ENCODE measurements at places on chromosomes 11 and 22. TPM values are rescaled to one million over a fixed set of nuclear protein-coding genes. Genes with fewer than 3 reads are reported as not detected.

GRCh38 chr22:47355776-47356510, 593.5 kb downstream of the TBC1D22A start:
- no peak for DNase-seq

DNA sequence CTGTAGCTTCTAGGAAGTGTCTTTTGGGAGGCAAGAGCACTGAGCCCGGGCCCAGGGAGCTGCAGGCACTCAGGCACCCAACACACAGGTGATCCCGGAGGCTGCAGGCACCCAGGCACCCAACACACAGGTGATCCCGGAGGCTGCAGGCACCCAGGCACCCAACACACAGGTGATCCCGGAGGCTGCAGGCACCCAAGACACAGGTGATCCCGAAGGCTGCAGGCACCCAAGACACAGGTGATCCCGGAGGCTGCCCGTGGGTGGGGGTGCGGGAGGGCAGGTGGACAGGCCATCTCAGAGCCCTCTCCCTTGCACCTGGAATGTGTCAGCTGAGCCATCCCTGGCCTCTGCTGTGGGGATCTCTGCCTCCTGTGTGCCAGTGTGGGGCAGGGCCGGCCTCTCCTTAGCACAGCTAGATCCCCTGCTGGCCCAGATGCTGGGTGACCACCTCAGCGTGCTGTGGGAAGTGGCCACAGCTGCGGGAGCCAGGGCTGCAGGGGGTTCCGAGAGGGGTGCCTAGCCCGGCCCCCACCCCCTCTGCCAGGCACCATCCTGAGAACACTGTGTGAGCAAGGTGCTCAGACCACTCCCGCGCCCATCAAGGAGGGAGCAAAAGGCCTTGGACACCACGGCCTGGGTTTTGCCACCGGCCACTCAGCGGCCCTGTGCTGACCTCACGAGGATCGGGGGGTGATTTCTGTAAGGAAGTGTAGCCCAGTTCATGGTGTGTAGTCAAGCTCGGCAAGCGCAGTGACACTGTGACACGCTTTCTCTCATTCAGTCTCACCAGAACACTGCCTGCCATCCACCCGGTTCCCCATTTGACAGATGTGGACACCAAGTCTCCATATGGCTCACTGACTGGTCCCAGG, 14.2 kb downstream of the MRGPRG start:
- DNase-seq, result no peak

- DNase-seq, result no peak
Observed at GRCh38 chr22:45937960-45938359, 39.0 kb downstream of the WNT7B start.

DNA sequence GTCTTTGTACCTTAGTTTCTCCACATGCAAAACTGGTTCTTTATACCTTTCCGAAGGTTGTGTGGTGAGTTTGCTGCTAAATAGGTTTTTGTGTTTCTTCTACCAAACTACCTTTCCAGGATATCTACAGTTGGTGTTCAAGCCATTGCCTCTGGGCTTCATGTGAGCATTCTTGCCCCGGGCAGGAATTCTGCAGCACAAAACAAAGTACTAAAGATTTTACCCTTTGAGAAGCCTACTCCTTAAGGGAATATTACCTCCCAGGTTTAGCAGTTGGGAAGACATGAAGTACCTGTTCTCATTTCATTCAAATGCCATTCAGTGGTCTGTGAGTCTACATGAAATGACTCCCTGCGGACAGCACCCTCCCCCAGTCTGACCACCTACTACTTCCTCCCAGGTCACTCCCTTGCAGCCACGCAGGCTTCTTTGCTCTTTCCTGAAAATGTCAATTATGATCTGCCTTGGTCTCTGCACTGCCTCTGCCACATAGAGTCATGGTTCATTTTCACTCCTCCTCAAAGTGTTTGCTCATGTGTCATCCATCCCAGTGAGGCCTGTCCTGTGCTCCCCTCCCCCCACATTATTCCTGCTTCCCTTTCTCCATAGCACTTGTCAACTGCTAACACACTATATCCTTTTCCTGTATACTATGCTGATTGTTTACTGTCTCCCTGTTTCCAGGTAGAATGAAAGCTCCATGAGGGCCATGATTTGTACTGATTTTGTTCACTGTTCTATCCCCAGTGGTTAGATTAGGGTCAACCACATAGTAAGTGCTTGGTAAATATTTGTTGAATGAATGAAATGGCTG, 36.9 kb downstream of the PACS1 start:
- DNase-seq, result peak; percentile 59

- DNase-seq, result peak; percentile 42
Observed at GRCh38 chr11:1640076-1640946, 10.7 kb downstream of the KRTAP5-5 start.

DNA sequence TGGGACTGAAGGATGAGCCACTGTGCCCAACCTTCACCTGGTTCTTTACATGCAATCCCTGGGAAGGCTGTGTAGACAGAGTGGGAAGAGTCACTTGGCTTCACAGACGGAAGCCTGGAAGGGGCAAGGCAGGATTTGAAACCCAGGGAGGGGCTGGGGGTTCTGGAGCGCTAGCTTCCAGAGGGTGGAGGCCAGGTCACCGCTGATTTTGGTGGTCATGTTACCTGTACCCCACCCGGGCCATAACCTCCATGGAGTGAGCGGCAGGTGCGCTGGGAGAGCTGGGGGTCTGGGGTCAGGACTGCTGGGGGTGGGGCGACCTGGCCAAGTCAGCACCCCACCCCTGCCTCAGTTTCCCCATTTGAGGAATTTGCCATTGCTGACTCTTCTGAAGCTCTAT, 38.3 kb downstream of the PDGFB start:
- no peak for DNase-seq

GRCh38 chr22:23210428-23211170, 30.3 kb downstream of the BCR start:
- DNase-seq, result no peak

- no peak for DNase-seq
Observed at GRCh38 chr11:30171661-30172060, 59.2 kb upstream of the FSHB start.

DNA sequence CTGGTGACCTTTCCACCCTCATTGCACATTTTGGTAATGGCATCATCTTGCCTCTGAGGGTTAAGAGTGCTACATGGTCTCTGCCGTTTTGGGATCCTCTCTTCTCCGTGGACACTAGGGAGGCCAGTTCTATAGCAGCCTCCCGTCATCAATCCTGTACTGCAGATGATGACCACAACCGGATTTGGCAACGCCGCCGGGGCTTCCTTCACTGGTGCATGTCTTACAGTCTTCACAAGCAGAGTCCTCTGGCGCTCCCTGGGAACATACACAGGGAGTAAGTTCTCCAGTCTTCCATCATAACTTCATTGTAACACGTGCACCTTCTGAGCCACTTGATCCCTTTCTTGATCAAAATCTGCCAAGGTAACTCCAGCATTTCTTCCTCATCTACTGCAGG, 69.0 kb upstream of the SLC22A12 start:
- DNase-seq, result no peak

DNA sequence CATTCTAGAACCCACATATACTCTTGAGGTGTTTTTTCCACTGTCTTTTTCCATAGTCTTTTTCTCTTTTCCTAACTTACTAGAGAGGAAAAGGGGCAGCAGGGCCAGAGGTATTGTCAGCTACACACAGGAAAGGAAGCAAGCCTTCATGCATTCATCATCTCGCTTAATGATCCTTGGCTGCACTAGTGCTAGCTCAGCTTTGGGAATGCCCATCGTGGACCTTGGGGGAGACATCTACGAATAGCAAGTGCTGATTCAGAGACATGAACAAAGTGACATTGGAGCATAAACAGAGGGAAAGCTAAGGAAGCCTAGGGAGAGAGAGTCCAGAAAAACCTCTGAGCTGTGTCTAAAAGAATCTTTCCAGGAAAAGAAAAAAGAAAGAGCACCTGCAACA, 466.3 kb upstream of the ARHGAP42 start:
- no peak for DNase-seq

DNA sequence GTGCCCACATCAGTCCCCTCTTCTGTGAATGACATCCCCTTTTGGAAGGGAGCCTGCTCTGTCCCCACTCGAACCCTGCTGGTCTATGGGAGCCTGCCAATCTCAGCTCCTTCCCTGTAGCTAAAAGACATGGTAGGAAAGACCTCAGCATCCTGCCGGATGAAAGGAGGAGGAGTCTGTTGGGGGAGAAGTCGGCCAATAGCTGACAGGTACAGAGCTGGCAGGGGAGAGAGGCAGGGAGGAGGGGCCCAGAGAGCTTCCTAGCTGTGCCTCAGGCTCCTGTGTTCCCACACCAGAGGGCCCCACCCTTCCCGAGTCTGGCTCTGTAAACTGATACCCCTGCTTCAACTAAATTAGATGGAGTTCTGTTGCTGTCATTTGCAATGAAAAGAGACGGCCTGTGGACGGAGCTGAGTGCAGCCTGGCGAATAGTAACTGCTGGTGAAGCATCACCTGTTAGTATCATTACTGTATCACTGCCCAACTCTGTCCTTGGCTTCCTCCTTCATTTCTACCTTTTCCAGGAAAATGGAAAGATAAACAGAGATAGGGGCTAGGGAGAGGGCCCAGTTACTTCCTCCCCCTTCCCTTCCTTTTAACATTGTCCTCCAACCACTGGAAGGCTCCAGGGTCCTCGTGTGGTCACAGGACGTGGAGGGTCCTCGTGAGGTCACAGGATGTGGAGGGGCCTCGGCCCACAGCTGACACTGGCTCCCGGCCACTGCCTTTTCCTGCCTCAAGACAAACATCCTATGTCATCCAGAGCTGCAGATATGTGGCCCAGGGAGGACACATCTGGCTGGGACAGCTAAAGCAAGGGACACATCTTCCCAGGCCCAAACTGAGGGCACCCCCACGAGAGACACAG, 15.1 kb downstream of the FXYD6 start:
- no peak for DNase-seq

- peak; percentile 73 for DNase-seq
Observed at GRCh38 chr11:120303004-120303637, 22.0 kb upstream of the TLCD5 start.

- DNase-seq, result no peak
Observed at GRCh38 chr22:45330548-45330947, 20.8 kb downstream of the FAM118A start.

- no peak for DNase-seq
Observed at GRCh38 chr11:30830681-30831080, 244.5 kb upstream of the MPPED2 start.

GRCh38 chr22:49964136-49965090, 3.8 kb downstream of the PIM3 start:
- DNase-seq, result peak; percentile 1

DNA sequence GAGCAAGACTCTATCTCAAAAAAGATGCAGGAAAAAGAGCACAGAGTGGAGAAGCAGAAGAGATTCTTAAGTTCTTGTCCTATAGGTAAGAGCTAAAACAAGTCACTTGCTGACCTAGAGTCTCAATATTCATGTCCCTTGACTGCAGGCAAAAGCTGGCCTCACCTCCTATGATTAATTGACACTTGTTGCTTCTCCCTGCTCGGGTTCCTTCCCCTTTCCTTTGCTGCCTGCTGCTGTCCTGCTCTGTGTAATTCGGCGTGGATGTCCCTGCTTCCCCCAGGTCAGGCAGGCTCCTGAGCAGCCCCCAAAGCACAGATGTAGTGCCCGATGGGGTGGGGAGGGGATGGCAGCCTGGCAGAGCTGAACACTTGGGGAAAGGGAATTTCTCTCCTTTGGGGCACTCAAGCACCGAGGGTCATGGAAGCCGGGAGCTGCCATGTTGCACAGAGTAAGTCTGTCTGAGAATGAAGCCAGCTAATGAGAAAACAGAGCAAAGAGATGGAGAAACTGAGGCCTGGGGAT, 60.8 kb upstream of the NUP50 start:
- no peak for DNase-seq

DNA sequence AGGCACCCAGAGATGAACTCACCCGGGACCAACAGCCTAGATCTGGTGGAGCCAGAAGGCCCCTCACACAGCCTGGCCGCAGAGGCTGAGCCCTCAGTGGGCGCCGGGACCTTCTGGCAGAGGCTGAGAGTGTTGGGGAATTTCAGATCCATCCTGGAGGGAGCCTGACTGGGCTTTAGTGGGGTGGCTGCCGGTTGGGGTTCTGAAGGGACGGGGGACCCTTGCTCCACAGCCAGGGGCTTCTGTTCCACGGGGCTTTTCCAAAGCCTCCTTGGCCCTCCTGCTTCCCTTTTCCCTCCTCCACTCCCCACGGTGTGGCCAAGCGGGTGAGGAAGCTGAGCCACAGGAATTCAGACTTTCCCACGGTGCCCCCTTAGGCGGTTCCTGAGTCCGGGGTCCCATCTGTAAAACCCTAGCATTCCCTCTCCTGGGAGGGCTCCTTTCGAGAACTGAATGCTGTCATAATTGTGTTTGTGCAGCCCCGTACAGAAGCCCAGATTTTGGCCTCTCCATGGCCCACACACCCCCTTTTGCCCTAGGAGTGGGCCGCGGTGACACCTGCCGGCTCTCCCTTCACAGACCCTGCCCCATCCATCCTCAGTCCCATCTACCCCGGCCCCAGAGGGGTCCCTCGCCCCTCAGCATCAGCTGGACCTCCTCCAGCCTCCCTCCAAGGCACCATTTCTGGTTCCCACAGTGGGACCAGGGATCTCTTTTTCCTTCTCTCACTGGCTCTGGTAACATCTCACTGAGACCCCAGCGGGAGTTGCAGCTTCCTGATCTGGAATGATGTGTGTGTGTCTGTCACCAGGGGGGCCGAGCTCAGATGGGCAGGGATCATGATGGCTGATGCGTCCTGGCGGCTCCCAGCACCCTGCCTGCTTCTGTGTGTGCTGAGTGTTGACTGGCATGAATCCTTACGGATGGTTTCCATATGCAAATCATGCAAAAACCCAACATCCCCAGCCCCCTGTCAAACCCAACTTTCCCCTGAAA, 1048.4 kb downstream of the TBC1D22A start:
- DNase-seq, result no peak

MPPED2 gene
- total RNA-seq, result 0.46 TPM

WT1 gene
- not detected for total RNA-seq

APOL5 gene
- total RNA-seq, result not detected

RRM1 gene
- 166 TPM for total RNA-seq

TEX54 gene
- 1.5 TPM for total RNA-seq

GSTT2 gene
- not detected for total RNA-seq

PGM2L1 gene
- 12.1 TPM for total RNA-seq
